ENCODE measurements at places on chromosomes 2 and 18. TPM values are rescaled to one million over a fixed set of nuclear protein-coding genes. Genes with fewer than 3 reads are reported as not detected.

Gene SPATA3
- polyA plus RNA-seq = not detected

Gene CRACDL
- polyA plus RNA-seq = not detected

Gene TBR1
- polyA plus RNA-seq = not detected

Gene SGPP2
- not detected for polyA plus RNA-seq

Gene IL36A
- not detected for polyA plus RNA-seq

Gene SLC4A5
- polyA plus RNA-seq = 0.44 TPM

Gene CTAGE1
- polyA plus RNA-seq = not detected

Gene LANCL1
- 23.4 TPM for polyA plus RNA-seq

Gene RAX
- polyA plus RNA-seq = not detected

Gene GALNT14
- not detected for polyA plus RNA-seq

Gene MYO7B
- 44.3 TPM for polyA plus RNA-seq

Gene MAL
- not detected for polyA plus RNA-seq

Gene FSIP2
- not detected for polyA plus RNA-seq

Gene VIL1
- polyA plus RNA-seq = 0.43 TPM

Gene PSD4
- 24.5 TPM for polyA plus RNA-seq

Gene RESP18
- polyA plus RNA-seq = not detected

Gene CHST9
- not detected for polyA plus RNA-seq

Gene KRTCAP3
- 3.9 TPM for polyA plus RNA-seq

Gene SLC14A1
- 1.0 TPM for polyA plus RNA-seq

Gene HADHB
- polyA plus RNA-seq = 116 TPM

Gene IL1R1
- polyA plus RNA-seq = not detected

Gene MYO3B
- not detected for polyA plus RNA-seq

Gene LAMA1
- not detected for polyA plus RNA-seq

Gene KATNAL2
- 1.0 TPM for polyA plus RNA-seq

Gene AQP12B
- polyA plus RNA-seq = not detected

Gene CABYR
- polyA plus RNA-seq = 7.3 TPM

Gene INHBB
- 0.09 TPM for polyA plus RNA-seq

Gene CDH2
- not detected for polyA plus RNA-seq

Gene VWC2L
- not detected for polyA plus RNA-seq

Gene DSG4
- not detected for polyA plus RNA-seq

Gene CACNB4
- not detected for polyA plus RNA-seq

Gene PROM2
- polyA plus RNA-seq = not detected

Gene NEU2
- not detected for polyA plus RNA-seq

Gene COL4A4
- polyA plus RNA-seq = 0.03 TPM

Gene CENPA
- polyA plus RNA-seq = not detected

Gene DSC3
- polyA plus RNA-seq = not detected

Gene SCN1A
- polyA plus RNA-seq = not detected

Gene UGT1A7
- not detected for polyA plus RNA-seq

Gene DOK6
- polyA plus RNA-seq = not detected

Gene GRHL1
- 0.09 TPM for polyA plus RNA-seq

Gene AQP12A
- polyA plus RNA-seq = not detected

Gene CRYGD
- not detected for polyA plus RNA-seq

Gene ADCYAP1
- polyA plus RNA-seq = not detected

Gene KIF1A
- polyA plus RNA-seq = not detected

Gene SEH1L
- polyA plus RNA-seq = 31.6 TPM

Gene EFR3B
- polyA plus RNA-seq = not detected

Gene B3GNT7
- polyA plus RNA-seq = 0.90 TPM

Gene SLC5A7
- not detected for polyA plus RNA-seq

Gene MBD2
- polyA plus RNA-seq = 39.0 TPM

Gene LRATD1
- polyA plus RNA-seq = not detected

Gene LYPD1
- not detected for polyA plus RNA-seq

Gene IL37
- not detected for polyA plus RNA-seq

Gene GPR39
- polyA plus RNA-seq = not detected

Gene TMEM17
- not detected for polyA plus RNA-seq

Gene RPRM
- not detected for polyA plus RNA-seq

Gene NGEF
- polyA plus RNA-seq = not detected
